Stimulated activated CD4-positive, alpha-beta T cell treated with anti-CD3 and anti-CD28 coated beads, Interleukin-4, amount 100 ng/mL, for 48 hours (primary cell): ENCODE measurements at places on chromosomes 5 and 9.

- DNase-seq, result no peak
Measured at GRCh38 chr5:90530736-90531487, 1.5 kb upstream of the LYSMD3 start.

DNA sequence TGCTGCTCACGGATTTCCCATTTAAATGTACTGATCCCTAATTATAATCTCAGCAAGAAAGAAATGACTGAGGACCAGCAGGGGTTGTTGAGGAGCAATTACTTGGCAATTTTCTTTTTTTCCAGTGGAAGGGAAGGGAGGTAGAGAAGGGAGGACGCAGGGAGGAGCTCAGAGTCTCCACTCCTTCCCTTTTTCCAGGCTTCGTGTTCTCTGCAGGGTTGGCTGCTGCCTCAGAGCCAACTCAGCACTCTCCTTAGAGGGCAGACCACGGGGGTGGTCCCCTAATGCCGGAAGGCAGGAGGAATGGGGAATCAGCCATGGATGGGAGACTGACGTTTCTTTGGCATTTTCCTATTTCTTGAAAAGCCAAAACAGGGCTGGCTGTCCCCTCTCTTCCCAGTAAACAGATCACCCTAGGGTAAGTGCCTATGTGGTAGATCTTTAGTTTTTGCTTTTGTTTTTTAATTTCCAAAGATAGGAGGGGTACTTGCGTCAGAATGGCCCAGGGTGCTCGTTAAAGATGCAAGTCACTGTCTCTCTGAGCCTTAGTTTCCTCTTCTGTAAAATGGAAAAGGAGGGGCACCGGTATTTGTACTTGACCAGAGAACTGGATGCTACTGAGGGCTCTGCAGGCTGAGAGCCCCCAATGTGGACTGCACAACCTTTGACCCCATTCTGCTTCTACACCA, 39.6 kb upstream of the LCP2 start:
- DNase-seq, result no peak

- no peak for DNase-seq
Measured at GRCh38 chr5:142688281-142688989, 2.5 kb upstream of the FGF1 start.

- no peak for DNase-seq
Measured at GRCh38 chr5:94746731-94747124, 128.3 kb downstream of the SLF1 start.

DNA sequence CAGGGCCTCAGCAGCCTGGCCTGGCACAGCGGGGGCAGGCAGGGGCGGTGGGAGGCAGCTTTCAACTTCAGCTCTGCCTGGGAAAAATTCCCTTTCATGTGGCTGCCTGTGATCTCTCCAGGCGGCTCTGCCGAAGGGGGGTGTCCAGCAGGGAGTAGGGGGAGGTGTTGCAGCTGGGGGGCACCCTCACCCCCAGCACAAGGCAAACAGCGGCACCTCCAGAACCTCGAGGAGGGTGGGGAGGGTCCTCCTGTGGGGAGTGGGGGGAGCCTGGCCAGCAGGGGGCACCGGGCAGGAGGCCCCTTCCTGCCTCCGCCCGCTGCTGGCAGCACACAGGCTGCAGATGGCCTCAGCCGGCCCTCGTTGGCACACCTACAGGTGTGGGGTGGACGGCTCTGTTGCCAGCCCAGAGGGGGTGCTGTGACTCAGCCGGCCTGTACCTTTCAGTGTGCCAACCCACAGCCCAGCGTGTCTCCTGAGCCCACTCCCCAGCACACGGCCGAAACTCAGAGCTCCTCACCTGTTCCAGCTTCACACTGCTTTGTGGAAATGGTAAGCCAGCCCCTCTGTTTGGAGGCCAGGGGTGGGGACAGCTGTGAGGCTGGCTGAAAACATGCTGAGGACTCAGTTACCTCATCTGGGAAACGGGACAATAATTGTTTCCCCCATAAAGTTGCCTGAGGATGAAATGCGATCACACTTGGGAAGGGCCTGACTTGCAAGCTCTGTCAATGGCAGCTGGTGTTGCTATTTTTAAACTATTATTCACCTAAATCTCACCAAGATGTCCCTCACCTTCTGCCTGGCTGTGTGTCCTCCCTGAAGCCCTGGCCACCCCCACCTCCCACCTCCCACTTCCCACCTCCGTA, 37.0 kb downstream of the CXXC5 start:
- DNase-seq, result no peak

- no peak for DNase-seq
Measured at GRCh38 chr9:104899759-104900247, 28.2 kb downstream of the ABCA1 start.

DNA sequence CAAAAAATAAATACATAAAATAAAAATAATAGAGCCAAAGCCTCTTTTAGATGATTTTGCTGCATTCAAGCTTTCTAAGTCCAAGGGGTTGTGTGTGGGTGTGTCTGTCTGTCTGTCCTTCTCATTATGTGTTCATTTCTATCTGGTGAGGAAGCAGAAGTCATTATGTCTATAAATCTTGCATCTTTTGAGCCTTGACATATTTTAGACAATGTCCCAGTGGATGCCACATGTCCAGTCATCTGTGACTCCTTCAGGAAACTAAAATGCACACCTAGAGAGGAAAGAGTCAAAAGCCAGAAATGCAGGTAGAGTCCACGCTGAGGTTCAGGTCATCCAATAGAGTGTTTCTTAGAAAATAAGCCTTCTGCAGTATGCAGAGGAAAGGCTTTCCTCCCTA, 80.9 kb downstream of the GALNT10 start:
- DNase-seq, result no peak

- no peak for DNase-seq
Measured at GRCh38 chr9:131706608-131706970, 33.3 kb downstream of the RAPGEF1 start.

DNA sequence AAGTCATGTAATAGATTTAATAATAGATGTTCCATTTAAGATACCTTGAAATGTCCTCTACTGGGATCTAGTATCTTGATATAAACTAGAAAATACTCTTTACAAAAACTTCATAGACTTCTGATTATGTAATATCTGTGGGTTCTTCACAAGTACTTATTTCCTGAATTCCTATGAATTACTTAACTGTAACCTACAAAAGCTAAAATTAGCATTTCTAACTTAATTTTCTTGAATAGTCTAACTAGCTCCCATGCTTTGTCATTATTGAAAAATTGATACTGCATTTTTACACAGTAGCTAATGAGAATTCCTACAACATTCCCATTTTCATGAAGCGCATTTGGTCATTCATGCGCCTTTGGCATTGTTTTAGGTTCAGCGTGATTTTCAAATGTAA, 1828.2 kb downstream of the MAT2B start:
- DNase-seq, result no peak

DNA sequence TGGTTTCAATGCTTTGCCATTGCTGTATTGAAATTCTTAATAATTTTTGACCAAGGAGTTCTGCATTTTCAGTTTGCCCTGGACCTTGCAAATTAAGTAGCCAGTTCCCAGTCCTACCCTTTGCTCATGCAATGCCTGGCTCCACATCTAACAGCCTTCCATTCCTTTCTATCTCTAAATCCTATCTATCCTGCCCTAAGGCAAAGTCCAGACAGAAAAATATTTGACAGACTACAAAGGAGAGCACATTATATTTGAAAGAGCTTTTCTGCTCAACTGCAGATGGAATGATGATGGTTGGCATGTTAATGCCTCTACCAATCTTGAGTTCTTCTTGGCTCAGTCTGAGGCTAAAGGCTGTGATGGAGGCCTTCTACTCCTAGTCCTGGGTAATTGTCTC, 15.5 kb downstream of the SLC22A4 start:
- no peak for DNase-seq

- no peak for DNase-seq
Measured at GRCh38 chr5:99058466-99058865, 129.7 kb upstream of the CHD1 start.

DNA sequence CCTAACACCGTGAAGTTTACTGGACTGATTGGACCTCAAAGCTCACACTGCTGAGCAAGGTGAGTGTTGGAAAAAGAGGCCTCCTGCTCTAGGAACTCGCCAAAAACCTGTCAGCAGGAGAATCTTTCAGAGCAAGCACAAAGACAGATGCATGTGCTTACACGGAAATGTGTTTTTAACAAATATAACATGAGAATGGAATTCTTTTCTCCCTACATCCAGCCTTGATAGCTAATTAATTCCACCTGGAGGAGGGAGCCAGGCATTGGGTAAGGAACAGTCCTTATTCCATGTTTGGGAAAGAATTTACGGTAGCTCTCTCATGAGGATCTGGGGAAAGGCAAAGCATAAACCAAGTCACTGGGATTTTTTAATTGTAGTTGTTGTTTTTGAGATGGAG, 98.8 kb downstream of the KLF4 start:
- DNase-seq, result no peak

GRCh38 chr5:43073597-43074546, 33.8 kb upstream of the ANXA2R start:
- peak; percentile 32 for DNase-seq

- DNase-seq, result no peak
Measured at GRCh38 chr5:99032234-99033013, 103.6 kb upstream of the CHD1 start.

DNA sequence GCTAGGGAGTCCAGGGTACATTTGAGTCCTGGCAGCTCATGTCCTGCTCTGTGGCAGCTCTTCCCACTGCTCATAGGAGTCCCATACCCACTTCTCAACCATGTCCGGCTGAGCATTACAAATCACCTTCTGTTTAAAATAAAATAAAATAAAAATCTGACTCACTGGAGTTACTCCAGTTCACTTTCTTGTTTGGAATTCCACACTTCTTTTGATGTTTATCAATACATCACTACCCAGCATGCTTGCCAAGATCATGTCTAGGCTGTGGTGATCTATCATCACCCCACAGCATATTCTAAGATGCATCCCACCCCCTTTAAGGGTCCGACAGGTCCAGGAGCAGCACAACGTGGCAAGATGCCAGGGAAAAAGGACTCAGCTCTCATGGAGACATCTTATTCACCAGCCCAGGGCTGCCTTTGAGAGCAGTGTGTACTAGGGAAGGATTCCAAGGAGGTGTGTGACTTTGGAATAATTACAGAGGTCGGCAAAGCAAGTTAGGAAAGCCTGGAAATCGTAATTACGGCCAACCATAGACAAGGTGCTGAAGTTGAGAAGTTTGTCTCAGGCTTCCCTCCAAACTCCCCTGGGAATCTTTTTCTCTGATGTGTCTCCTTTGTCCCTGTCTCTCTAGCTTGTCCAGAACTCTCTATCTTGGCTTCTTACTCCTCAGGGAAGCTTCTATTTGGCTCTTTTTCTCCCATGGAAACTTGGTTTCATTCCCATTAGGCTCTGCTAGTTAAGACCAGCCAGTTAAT, 111.4 kb upstream of the SLC1A3 start:
- DNase-seq, result no peak

- DNase-seq, result no peak
Measured at GRCh38 chr9:89844075-89844474, 239.3 kb downstream of the GADD45G start.

GRCh38 chr9:91074866-91075265, 273.2 kb downstream of the SYK start:
- DNase-seq, result no peak

GRCh38 chr5:138035605-138036537, 3.0 kb upstream of the FAM13B start:
- DNase-seq, result peak; percentile 39

DNA sequence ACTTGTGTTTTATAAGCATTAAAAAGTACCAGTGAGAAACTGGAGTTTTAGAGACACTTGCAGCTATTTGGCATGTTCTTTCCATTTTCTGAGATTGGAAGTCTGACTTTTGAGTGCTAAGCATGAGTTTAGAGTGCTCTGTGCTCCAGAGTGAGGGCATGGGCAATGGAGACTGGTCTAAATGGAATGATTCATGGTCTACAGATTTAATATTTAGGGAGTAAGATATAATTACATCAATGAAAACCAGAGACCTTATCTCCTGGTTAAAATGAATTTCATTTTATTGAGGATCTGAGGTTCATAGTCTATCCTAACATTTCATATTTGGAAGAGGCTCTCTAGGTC, 135.9 kb upstream of the RPS23 start:
- DNase-seq, result no peak

- DNase-seq, result no peak
Measured at GRCh38 chr9:101027733-101028345, 688 bp upstream of the PLPPR1 start.

GRCh38 chr5:18720002-18720401, 1085.7 kb downstream of the TAF11L14 start:
- no peak for DNase-seq

GRCh38 chr5:76855961-76856360, 6.1 kb downstream of the S100Z start:
- DNase-seq, result peak; percentile 9

GRCh38 chr9:124454296-124454695, 4.0 kb downstream of the ADGRD2 start:
- DNase-seq, result no peak

- DNase-seq, result peak; percentile 48
Measured at GRCh38 chr5:142016556-142016955, 3.7 kb upstream of the GNPDA1 start.

GRCh38 chr9:109449036-109449798, 48.9 kb downstream of the PTPN3 start:
- no peak for DNase-seq

- no peak for DNase-seq
Measured at GRCh38 chr5:174563899-174564298, 160.5 kb upstream of the MSX2 start.

GRCh38 chr5:146466521-146467349, 19.6 kb downstream of the TCERG1 start:
- no peak for DNase-seq

DNA sequence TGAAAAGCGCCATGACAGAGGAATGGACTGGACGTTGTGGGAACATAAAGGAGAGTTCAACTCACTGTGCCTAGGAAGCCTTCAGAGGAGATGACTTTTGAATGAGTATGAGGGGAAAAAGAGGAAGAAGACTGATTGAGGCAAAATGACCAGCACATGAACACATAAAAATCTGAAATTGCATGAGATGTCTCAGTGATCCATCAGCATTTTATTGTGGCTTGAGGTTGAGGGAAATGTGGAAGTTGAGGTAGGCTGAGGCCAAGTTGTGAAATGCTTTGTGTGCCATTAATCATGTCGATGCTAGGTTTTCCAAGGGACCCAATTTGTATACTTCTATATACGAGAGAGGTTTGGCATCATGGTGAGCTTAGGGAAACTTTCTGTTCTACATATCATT, 140.9 kb upstream of the TLX3 start:
- no peak for DNase-seq

DNA sequence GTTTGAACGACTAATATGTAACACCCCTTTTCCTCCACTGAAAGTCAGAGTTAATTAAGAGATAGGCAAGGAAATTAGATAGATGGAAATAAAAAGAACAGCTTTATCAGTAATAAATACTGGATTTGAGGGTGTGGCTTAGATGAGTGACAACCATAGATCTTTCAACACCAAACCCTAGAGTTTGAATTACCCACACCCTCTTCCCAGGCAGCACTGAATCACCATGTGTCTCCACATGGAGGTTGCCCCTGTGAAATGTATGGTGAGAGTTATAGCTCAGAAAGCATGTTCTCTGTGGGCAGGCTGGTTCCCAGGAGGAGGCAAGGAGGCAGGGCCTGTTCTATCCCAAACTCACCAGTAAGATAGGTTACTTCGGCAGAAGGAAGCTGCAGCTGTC, 69.7 kb downstream of the TMEM174 start:
- DNase-seq, result no peak

DNA sequence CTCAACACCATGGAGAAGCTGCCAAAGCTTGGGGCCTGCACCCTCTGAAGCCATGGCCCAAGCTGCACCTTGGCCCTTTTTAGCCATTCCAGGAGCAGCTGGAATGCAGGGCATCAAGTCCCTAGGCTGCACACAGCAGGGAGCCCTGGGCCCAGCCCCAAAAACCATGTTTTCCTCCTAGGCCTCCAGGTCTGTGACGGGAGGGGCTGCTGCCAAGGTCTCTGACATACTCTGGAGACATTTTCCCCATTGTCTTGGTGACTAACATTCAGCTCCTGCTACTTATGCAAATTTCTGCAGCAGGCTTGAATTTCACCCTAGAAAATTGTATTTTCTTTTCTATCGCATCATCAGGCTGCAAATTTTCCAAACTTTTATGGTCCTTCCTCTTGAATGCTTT, 64.6 kb downstream of the ELOVL7 start:
- DNase-seq, result no peak
